ENCODE measurements at places on chromosomes 11 and 22.

DNA sequence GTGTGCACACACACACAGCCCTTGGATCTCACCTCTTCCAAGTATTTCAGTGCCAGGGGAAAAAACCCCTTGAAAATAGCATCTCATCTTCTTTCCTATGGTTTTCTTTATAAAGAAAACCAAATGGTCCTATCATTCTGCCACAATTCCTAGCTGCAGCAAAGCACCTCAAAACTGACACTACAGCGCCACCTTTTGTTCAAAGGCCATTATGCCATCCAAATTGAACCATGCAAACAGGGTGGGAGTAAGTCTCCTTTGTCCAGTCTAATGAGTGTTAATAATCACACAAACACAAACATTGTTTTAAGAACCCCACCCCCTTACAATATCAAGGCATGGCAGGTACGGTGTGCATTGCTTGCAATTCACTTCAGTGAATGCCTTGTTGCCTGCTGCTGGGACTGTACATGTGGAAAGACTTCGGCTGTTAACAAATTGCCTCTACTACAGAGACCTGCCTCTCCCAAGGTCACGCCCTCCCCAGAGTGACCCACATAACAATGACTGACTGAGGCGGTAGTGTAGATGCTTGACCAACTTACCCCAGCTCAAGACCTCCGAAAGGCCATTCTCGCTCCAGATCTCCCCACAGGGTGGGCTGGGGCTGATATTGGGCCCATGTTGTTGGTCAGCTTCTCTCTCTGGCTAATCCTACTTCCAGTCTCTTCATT lies 31.7 kb downstream of the FAM181B start:
- peak; percentile 84 for ATAC-seq

DNA sequence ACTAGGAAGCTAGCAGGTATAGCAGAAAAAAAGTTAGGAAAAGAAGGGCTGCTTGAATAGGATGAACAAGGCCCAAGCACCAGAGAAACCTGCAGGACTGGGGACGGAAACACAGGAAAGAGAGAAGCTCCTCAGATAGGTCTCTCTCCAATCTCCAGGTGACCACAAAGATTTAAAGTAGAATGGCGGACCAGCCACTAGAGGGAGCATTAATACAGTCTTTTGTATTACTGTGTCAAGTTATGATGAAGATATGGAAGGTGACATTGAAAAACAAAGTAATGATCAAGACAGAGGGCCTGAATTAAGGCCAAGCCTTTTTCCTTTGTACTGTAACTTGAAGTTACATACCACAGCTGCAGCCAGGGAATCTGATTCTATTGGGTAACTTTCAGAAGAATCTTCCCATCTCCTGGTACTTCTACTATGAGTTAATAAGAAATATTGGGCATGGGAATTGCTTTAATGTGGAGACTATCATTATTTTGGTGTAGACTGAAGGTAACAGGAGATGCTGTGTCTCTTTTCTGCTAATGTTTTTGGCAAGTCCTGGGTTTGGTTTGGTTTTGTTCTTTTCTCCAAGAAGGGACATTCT lies 33.8 kb downstream of the OR2AG2 start:
- ATAC-seq = no peak

DNA sequence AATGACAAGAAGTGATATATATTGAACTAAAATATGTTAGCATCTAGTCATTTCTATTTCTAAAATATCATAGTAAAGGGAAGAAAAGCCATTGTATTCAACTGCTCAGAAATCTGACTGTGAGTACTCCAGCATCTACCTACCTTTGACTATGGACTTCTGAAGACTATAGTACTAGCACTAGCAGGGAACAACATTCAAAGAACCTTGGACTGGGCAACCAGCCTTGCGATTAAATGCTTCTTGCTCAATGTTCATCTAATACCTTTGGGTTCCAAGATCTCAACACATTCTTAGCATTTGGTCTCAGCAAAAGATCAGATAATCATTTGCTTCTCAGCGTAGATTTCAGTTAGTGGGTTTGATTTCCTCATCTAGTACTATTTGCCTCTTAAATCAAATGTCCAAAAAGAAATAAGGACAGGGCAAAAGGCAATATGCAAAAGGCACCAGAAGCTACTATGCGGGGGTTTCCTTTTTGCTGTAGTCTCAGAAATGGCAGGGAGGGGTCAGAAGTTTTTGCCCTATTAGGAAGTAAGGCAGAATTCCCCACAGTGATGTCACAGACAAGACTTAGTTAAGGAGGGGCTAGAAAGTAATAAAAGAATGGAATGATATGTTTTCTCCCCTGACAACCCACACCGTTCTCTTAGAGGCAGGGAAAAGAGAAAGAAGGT lies 80.6 kb downstream of the GAB2 start:
- peak; percentile 27 for ATAC-seq

DNA sequence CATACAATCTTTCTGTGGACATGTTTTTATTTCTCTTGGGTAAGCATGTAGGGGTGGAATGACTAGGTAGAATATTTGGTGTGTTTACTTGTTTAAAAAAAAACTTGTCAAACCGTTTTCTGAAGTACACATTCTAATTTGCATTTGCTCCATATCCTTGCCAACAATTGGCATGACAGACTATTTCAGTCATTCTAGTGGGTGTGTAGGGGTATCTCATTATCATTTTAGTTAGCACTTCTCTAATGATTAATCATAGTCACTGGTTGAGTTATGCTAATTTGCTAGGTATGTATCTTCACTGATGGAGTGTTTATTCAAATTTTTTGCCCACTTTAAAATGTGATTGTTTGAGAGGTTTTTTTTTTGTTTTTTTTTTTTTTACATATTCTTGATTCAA lies 64.3 kb downstream of the C11orf65 start:
- ATAC-seq = no peak

- no peak for ATAC-seq
Measured at GRCh38 chr11:83278351-83278750, 7.8 kb downstream of the CCDC90B start.
